ENCODE measurements at places on chromosomes 7 and 10.

- peak; percentile 55 for DNase-seq
Observed at GRCh38 chr7:94182066-94182465, 177.9 kb upstream of the BET1 start.

DNA sequence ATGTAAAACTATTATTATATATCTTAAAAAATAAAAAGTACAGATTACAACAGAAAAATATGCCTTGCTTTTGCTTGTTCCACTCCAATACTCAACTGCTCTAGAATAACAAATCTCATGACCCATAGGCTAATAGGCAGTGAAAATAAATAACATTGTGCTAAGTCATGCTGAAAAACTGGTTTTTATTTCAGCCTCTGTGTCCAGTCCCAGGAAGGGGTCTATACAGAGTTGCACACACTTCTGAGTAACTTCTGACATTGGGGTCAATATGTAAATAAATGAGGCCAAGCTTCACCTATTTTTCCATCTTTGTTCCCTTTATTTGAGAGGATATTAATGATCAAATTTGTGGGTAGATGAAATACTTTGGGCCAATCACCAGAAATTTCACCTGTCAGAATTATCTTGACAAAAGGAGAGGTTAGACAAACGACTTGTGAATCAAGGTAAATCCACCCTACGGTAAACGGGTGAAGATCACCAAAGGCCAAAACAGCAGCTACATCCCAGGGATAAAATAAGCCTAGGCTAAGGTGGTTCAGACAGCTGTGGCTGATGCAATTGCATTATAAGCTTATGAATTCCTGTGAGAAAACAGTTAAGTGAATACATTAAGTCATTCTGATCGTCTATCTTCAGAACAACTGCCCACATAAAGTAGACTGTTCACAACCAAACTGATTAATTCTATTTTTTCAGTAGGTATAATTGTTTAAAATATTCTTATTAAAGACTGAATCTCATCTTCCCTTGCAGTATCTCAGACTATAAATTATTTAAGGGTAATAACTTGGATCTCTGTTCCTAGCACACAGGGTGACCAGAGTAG, 87.5 kb downstream of the UBE2H start:
- DNase-seq: no peak

DNA sequence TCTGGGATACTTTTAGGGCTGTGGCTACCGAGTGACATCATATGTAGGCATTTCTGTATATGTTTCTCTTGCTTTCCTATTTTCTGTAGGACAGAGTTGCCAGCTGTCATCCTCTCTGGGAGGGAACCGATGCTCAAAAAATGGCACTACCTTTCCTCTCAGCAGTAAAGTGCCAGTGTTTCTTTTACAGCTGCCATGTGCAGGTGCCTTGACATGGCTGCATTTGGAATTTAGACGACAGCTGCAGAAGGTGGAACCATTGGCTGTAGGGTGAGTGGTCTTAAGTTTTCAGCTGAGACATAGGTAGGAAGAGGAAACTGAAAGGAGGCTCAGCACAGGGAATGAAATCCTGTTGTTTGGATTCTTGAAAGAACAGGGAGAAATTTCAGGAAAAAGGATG, 20.2 kb upstream of the RPA3 start:
- DNase-seq: no peak

DNA sequence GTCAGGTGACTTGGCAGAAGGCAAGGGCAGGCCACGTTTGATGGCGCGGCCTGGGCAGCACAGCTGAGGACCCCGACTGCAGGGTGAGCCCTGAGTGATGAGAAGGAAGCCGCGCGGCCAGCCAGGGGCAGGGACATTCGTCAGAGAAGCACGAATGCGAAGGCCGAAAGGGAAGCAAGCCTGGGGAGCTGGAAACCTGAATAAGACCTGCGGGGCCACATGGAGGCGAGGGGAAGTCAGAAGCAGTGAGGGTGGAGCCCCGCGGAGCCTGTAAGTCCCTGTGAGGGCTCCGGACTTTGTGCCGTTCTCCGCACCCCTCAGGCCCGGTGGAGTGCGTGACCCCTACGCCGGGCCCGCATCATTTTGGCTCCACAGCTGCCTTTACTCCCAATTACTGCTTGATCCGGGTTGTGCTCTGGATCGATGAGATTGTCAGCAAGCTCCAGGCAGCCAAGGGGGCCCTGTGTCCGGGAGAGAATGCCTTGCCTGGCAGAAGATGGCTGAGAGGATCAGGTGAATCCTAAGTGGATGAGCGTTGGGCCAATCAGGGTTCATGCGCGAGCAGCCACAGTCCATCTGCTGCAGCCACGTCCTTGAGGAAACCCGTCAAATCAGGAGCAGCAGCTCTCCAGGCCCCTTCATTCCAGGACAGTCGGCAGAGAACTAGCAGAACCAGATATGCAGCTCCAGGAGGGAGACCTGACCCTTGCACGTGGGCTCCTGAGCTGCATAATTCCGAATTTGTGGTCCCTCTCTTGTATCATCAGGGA, 293.3 kb upstream of the SHH start:
- DNase-seq: no peak

- no peak for DNase-seq
Observed at GRCh38 chr10:14602807-14603533, 171.7 kb downstream of the FAM107B start.

GRCh38 chr7:80703272-80703671, 64.8 kb downstream of the CD36 start:
- no peak for DNase-seq

GRCh38 chr10:96270571-96270970, 798 bp downstream of the BLNK start:
- no peak for DNase-seq

- DNase-seq: no peak
Observed at GRCh38 chr7:24894429-24895221, 85.4 kb downstream of the OSBPL3 start.

All from GM04503 (cell line).